ENCODE measurements at places on chromosomes 5 and 9.

GRCh38 chr5:7856855-7857254, 5.9 kb upstream of the CFAP90 start:
- DNase-seq: no peak

DNA sequence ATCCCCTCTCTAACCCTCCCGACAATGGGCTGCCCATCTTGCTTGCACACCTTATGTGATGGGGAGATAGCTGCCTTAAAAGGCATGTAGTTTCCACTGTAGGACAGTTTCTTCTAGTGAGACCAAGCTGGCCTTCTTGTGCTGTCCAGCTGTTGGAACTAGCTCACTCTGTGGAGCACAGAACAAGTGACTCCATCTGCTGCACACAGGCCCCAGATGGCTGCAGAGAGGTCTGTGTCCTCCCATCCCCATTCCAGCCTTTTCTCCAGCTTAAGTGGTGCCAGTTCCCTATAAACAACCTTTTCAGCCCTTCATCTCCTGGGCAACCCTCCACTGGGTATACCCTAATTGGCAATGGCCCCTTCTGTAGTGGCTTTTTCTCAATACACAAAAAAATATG, 18.7 kb upstream of the PSD2 start:
- no peak for DNase-seq

DNA sequence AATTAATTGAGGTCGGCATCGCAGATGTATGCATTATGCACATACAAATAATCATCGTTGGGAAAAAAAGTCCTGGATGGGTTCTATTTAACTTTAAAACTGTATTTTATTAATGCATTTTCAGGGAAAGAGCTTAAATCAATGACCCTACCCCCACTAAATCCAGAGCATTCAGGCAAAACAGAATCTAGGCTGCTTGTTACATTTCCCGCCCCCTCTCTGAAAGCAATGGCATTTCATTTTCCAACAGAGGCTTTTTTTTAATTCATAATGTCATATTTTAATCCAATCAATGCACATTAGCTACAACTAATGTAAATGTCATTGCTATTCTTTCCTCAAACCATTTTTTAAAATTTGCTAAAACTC, 117.4 kb upstream of the GRIA1 start:
- no peak for DNase-seq

GRCh38 chr5:89302102-89302891, 419.3 kb upstream of the MEF2C start:
- DNase-seq: no peak

DNA sequence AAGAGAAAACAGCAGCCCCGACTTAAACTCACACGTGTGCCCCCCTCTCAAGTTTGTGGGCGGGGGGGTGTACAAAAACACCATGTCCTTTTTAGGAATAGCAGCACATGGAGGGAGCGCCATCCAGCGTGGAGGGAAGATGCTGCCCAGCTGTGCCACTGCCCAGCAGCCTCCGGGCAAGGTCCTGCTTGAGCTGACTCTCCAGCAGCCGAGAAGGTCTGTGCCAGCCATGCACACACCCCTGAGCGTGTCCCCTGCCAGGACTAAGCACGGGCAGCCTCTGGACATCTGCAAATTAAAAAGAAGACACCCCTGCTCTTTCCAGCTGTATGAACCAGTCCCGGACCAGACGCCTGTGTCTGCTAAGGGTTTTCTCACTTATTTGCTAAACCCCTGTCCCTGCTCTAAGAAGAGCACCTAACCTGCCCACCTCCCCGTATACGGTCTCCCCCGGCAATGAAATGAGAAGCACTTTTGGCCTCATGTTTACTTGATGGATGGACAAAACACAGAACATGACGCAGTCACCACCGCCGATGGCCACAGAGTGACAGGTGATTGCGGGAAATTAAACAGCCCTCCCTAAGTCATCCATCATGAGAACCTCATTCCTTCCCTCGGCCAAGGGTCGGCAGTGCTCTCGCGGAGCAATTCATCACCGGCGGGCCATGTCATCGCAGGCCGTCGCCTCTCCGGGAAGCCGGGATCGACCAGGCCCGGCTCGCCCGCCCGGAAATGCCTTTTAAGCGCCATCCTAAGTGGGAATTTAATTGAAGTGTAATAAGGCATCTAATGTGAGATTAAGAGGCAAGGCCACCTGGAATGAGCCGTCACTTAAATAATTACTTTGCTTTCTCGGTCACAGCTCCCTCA, 96.9 kb downstream of the OLFM1 start:
- DNase-seq: no peak

DNA sequence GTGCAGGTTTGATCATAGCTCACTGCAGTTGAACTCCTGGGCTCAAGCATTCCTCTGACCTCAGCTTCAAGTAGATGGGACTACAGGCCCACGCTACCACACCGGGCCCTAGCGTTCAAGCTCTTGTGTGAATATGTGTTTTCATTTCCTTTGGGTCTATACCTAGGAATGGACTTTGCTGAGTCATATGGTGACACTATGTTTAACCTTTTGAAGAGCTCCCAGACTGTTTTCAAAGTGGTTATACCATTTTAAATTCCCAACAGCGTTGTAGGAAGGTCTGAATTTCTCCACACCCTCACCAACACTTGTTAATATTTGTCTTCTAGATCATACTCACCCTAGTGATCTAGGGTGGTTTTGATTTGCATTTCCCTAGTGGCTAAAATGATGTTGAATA, 33.5 kb downstream of the FAF2 start:
- DNase-seq: no peak

GRCh38 chr9:99249619-99250018, 27.5 kb downstream of the SEC61B start:
- DNase-seq: no peak

DNA sequence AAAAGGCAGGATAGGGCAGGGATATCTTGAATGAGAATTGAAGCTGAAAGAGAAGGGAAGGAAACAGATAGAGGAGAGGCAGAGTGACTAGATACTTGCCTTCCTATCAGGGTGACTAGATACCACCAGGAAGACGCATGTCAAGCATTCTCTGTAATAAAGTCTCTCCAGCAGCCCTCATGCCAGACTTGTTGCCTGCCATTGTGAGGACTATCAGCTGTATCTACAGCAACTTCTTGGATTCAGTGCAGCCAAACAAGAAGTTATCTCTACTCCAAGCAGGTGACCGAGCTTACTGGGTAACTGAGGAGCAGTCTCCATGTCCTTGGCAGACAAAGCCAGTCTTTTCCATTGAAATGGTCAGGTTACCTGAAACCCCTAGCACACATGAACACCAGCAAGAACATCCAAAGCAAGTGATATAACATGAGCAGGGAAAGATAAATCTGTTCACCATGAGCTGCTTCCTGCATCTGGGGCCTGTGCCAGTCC, 9.3 kb downstream of the SH3RF2 start:
- no peak for DNase-seq

GRCh38 chr9:30507166-30507565, 1877.3 kb upstream of the ACO1 start:
- DNase-seq: no peak

- DNase-seq: no peak
Observed at GRCh38 chr9:536597-537511, 304.6 kb upstream of the DMRT1 start.

- no peak for DNase-seq
Observed at GRCh38 chr9:92669527-92669889, 423 bp downstream of the IPPK start.

GRCh38 chr5:175883506-175883905, 12.1 kb downstream of the CPLX2 start:
- no peak for DNase-seq

DNA sequence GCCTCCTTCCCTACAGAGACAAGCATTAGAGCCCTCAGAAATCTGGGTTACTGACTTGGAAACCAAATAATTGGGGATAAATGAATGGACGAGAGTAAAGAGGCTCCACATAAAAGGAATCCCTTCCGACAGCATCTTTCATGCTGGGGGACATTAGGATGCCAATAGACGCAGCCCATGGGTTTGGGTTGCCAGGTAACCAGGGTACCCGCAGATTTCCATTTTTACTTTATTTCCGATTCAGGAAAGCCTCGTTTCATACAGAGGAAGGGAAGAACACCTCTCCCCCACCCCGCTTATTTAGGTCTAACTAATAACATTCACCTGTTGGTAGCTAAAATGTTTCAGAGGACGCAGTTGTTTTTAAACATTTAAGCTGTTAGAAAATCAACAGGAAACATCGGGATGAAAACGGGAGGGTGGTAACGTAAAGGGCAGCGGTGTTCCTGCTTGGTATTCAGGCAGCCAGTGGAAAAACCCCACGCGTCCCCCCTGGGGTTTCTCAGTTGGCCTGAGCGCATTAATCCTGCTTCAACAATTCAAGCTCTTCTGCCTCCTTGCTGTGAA, 179.5 kb downstream of the YTHDC2 start:
- DNase-seq: no peak

DNA sequence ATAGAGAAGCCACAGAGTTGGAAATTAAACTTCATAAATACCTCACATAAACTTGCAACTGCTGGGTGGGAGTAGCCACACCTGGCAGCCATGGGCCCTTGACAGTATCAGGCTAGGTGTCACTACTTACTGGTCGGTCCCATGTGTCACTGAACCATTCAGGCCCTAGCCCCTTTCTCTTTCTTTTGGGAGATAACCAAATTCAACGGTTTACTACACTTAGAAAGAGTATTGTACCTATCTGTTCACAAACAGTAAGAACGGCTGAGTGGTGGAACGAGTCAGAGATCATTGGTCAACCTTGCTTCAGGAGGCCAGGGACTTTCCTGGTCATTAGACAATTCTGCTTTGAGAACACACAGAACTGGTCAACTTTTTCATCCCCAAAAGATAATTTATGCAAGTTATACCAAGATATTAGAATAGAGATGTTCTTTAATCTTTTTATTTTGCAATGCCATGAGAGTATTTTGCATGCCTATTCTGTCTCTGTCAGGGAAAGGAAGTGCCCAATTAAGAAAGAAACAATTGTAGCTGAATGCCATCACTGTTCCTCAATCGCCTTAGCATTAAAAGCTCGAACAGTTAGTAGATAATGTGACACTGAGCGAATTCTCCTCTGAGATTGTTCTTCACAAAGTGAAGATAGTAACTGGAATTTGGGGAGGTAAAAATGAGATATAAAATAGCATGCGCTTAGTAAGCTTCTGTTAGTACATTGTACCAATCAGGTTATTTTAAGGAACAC, 50.9 kb downstream of the GOLPH3 start:
- no peak for DNase-seq

DNA sequence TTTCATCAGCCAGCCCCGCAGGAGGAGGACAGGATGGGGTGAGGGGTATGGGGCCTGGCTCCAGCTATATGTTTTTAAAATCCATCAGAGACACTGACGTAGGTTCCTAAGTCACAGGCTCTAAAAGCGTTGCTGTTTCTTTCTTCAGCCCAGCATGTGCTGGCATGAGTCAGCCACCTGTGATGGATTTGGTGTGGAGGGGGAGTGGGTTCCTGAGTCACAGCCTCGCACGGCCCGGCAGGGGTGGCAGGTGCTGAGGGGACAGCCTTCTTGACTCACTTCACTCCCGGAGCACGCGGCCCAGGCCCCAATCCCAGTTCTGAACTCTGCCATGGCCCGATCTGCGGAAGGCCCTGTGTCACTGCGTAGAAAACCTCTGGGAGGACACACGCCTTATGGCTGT, 38.8 kb upstream of the RPL26L1 start:
- DNase-seq: no peak

DNA sequence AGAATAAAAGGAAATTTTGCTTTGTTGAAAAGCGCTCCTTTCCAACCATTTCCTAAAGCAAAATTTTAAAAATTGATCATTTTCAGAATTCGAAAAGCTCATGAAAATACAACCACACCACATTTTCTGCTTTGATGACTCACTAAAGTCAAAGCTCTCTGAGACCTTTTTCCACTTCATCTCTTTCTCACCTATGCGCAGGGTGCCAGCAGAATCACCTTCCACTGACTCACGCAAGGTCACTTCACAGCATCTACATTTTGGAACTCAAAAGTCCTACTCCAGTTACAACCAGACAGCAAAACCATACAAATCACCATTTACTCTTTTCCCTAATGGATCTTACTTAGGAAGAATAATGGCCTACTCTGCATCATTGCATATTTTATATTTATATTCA, 106.2 kb downstream of the MAP1B start:
- DNase-seq: no peak

DNA sequence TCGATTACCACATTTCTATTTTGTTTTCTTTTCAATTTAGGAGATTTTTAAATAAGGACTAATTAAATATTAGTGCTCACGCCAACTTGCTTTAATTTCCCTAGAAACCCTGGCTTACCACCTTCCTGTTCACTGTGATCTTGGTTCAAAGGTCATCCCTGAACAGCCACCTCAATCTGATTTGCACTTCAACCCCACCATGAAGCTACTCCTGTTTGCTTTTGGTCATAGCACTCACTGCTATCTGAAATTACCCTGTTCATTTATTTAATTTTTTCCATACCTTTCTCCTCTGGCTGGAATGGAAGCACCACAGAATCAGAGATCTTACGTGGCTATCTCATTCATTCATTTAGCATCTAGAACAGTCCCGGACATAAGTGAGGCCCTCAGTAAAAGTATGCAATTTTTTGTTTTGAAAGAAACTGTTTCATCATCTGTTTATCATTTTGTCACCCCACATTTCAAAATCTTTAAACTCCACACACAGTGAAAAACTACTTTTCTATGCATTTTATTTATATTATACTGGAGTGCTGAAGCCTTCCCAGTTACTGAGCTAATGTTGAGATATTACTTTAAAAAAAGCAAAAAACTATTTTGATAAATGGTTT, 17.2 kb upstream of the ADAMTSL1 start:
- DNase-seq: no peak

DNA sequence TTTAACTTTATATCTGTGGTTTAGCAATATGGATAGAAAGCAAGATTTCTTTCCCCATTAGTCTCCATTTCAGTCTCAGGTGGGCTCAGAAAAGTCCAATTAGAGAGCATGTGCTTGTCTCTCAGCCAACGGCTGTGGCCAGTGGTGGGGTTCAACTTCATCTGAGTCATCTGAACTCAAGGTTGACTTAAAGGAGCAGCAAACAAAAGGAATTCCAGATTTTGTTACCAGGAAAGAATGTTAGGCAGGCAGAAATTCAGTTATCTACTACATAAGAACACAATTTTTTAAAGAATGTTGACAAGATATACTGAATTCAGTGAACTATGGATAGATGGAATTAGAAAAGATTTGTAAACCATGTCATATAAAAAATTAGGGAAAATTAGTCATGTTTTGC, 784.1 kb downstream of the MAT2B start:
- DNase-seq: no peak

- DNase-seq: no peak
Observed at GRCh38 chr5:180455872-180456271, 38.3 kb upstream of the CNOT6 start.

GRCh38 chr9:33881635-33882034, 64.7 kb downstream of the UBE2R2 start:
- DNase-seq: no peak

GRCh38 chr5:56102889-56103288, 108.1 kb upstream of the IL6ST start:
- no peak for DNase-seq

GRCh38 chr9:131467214-131467935, 35.3 kb upstream of the POMT1 start:
- DNase-seq: no peak
